ENCODE measurements at places on chromosomes 4 and X.

DNA sequence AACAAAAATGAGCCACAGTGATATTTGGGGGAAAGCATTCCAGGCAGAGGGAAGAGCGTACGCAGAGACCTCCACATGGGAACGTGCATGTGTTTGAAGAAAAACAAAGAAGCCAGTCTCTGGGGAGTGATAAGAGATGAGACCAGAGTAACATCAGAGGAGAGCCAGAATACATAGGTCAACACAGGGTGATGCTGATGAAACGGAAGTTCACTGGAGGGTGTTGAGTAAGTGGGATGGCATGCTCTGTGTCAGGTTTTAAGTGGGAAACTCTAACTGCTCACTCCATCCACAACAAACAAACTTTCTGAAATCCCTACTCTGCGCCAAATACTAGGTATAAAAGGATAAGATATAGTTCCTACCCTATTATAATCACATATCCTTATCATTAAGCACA is 110.0 kb downstream of the ARHGAP6 start:
- DNase-seq = no peak

DNA sequence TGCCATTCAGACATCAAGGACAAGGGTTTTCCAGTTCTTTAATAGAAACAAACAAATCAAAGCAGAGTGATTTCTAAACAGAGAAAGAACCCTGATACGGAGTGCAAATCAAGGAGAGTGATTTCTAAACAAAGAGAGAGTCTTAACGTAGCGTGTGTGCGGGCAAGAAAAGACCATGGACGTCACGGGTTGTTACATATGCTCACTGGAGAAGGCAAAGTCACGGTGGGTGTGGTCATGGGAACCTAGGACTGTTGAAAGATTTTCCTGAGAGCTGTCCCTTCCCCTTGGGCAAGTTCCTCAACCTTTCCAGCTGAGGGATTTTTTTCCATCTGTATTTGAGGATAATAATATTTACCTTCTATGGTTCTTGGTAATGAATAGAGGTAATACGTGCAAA is 95.0 kb upstream of the SLC34A2 start:
- DNase-seq = no peak

DNA sequence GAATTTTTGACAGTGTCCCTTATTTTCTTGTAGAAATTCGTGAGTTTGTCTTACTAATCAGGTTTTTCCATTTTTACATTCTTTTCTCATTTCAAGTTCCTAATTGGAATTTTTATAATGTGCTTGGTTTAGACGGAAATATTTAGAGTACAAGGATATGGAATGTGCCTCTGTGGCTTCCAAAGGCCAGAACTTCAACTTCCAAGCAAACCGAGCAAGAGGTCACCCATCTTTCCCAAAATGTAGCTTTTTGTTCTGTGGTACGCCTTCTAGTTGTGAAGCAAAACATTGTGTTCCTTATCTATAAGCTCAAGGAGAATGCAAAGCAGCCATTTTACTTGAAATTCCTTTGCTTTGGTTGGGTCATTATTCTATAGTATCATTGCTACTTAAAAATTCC is 212.8 kb upstream of the PACRGL start:
- no peak for DNase-seq

- DNase-seq = no peak
These were observed 525.5 kb upstream of the PRKX start for GRCh38 chrX:4238916-4239315.

GRCh38 chr4:183797445-183798300 is 107.4 kb upstream of the STOX2 start:
- DNase-seq = no peak

- DNase-seq = no peak
These were observed 345.9 kb upstream of the NOCT start for GRCh38 chr4:138669479-138670315.

DNA sequence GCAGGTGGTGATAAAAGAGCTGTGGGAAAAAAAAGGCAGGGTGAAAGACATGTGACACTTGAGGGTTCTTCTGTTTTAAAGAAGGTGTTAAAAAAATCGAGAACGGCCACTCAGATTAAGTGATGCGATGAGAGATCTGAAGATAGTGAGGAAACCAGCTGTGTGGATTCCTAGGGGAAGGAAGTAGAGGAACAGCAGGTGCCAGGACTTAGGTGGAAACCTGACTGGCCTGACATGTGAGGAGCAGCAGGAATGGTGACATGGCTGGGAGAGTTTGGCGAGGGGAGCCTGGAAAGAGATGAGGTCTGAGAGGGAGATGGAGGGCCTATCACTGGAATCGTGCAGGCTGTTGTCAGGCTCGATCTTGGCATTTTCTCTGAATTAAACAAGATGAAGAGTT is 55.5 kb downstream of the BMPR1B start:
- no peak for DNase-seq

- DNase-seq = no peak
These were observed 4.8 kb upstream of the NKAP start for GRCh38 chrX:119948381-119948780.

GRCh38 chrX:103376979-103377324 is 614 bp downstream of the BEX3 start:
- DNase-seq = no peak

GRCh38 chrX:26922278-26922677 is 540.9 kb downstream of the PPP4R3C start:
- DNase-seq = no peak

DNA sequence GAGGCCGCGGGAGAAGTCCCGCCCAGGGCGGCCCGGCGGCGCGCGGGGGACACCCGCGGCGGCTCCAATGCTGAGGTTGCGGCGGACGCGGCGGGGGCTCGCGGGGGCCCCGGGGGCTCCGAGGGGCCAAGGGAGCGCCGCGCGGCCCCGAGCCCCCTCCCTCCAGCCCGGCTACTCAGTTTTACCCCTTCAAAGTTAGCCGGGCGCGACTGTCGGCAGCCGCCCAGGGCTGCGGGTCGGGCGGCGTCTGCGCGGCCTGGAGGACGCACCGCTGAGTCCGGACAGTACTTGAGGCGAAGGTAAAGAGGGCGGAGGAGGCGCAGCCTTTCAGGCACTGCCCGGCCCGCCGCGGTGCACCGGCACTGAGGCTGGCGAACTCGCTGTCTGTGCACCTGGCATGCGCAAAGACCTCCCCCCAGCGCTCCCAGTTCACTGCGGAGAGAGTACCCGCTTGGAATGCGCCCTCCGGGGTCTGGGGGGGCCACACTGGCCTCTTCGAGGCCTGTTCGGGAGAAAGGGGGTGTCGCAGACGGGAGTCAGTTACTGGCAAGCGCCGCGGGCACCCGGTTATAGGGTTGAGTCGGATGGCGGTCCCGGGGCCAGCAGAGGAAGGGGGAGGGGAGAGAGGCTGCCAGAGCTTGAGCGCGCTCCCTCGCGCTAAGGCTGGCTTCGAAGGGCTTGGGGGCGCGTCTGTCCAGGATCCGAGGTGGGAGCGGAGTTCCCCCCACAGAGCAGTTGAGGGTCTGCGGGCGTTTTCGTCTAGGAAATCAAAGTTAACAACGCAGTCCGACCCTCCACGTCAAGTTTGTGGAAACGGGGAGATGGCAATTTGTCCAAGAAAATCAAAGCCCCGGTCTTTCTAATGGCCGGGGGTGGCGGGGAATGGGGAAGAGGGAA is 1.1 kb downstream of the PCDH19 start:
- DNase-seq = no peak

- DNase-seq = no peak
These were observed 192.0 kb downstream of the PCDH7 start for GRCh38 chr4:30912098-30912714.

DNA sequence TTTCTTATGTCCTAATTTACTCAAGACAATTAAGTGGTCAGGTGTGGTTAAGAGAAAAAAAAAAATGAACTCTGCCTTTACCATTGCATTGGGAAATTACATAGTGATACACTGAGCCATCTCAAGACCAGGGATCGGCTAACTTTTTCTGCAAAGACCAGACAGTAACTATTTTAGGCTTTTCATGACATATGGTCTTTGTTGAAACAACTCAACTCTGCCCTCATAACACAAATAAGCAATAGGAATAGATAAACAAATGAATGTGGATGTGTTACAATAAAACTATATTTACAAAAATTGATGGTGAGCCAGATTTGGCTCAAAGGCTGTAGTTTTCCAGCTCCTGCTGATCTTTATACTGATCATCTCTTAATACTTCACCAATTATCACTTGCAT is 632.6 kb upstream of the INTU start:
- DNase-seq = no peak

GRCh38 chrX:32562261-32562660 is 649.1 kb downstream of the DMD start:
- no peak for DNase-seq

- no peak for DNase-seq
These were observed 243.1 kb upstream of the ANXA3 start for GRCh38 chr4:78308517-78308916.

DNA sequence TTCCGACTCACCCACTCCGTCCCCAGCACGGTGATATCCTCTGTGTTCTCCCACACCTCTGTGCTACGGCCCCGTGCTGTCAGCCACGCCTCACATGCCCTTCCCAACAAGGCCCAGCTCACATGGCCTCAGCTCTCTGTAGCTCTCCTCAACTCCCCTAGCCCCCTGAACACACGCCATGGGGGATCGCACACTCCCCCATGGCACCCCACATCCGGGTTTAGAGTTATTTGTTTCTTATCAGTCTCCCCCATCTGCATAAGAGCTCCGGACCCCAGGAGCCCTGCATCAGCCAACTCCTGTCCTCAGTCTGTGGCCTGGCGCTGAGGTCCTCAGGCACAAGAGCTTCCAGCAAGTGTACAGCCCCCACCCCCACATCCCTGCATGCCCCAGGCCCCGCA is 7.0 kb downstream of the C4orf50 start:
- DNase-seq = no peak

GRCh38 chr4:178462710-178463109 is 1020.5 kb upstream of the AGA start:
- DNase-seq = no peak

DNA sequence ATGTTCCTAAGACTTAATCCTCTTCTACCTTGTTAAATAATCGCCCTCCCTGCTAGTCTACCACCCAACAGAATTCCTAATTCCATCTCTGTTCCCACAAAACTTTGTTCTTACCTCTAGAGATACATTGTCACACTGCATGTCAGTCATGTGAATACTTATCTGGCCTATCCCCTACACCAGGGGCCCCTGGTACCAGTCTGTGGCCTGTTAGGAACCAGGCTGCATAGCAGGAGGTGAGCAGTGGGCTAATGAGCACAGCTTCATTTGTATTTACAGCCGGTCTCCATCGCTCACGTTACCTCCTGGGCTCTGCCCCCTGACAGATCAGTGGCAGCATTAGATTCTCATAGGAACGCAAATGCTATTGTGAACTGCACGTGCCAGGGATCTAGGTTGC is 73.9 kb downstream of the APBB2 start:
- no peak for DNase-seq

- no peak for DNase-seq
These were observed 39.4 kb downstream of the PDE5A start for GRCh38 chr4:119589165-119589564.

GRCh38 chr4:70754470-70754869 is 32.7 kb downstream of the RUFY3 start:
- no peak for DNase-seq

GRCh38 chrX:154056770-154057241 is 37.1 kb upstream of the IRAK1 start:
- DNase-seq = peak; percentile 45

DNA sequence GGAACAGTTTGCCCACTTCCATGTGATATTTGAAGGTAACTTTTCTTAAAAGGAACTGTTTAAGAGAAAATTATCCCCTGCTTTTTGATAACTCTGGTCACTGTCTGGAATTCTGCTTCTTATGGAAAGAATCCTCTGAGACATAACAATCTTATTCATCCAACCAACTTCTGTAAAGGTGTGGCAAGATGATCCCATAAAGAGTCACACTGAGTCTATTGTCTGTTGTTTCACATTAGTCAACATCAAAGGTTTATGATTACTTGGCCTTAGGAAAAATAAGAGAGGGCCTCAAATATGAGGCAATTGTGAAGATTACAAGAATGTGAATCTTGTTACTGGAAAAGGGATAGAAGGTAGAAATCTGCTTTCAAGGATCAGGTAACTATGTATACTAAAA is 88.0 kb upstream of the MAGEB18 start:
- DNase-seq = no peak

DNA sequence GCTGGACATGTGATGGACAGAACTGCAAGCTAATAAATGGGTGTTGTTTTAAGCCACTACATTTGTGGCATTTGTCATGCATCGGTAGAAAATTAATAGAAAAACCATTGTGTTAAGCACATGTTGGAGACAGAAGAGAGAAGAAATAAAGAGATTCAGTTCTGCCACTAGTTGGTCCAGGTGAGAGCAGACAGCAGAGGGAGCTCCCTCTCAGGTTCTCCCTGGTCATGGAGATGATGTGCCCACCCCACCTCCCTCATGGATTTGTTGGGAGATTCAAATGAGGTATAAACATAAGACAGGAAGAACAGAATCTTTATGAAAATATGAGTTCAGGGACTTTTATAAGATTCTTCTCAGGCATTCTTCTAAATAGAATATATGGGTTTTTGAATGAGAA is 36.8 kb upstream of the OCIAD2 start:
- DNase-seq = no peak

DNA sequence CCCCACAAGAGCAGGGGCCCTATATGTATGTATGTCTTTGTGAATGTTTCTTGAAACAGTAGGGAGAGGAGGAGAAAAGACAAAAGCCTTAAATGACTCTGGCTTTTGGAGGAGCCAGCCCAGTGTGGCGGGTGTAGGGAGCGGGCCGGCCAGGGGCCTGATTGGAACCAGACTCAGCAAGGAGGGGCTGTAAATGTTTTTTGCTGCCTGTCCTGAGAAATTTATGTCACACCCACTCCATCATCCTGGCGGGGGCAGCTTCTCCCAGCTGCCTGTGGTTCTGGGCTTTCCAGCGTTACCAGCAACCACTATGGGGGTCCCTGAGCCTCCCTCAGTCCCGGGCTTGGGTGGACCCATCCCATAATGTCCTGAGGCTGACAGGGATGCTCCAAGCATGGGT is 130.8 kb downstream of the PJA1 start:
- no peak for DNase-seq

GRCh38 chr4:153222707-153223426 is 18.6 kb downstream of the TRIM2 start:
- DNase-seq = no peak

GRCh38 chr4:82885410-82885809 is 5.5 kb downstream of the SEC31A start:
- DNase-seq = no peak

DNA sequence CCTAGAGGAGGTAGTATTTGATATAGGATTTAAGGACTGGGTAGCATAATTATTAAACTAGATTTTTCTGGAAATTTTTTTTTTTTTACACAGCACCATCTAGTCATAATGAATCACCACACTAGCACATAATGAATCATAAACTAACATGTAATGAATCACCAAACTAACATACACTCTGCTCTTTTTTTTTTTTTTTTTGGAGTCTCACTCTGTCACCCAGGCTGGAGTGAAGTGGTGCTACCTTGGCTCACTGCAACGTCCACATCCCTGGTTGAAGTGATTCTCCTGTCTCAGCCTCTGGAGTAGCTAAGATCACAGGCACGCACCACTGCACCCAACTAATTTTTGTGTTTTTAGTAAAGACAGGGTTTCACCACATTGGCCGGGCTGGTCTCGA is 92.5 kb downstream of the FAM13A start:
- DNase-seq = no peak
